Activated naive CD4-positive, alpha-beta T cell treated with anti-CD3 and anti-CD28 coated beads, Interleukin-2, amount 10 ng/mL, durations not matched to agents 5 hours and 36 hours (primary cell): ENCODE measurements at places on chromosomes 16 and 17. TPM values are rescaled to one million over a fixed set of nuclear protein-coding genes. Genes with fewer than 3 reads are reported as not detected.

The ACTG1 gene
- total RNA-seq, result 4,541 TPM

The LDHD gene
- total RNA-seq, result 0.22 TPM

The TMEM238L gene
- not detected for total RNA-seq

The KARS1 gene
- 185 TPM for total RNA-seq

The MT1E gene
- total RNA-seq, result 15.5 TPM

The AIPL1 gene
- not detected for total RNA-seq

The CD300LB gene
- not detected for total RNA-seq

The EVPLL gene
- total RNA-seq, result not detected

The UBN1 gene
- total RNA-seq, result 36.1 TPM

The GCGR gene
- total RNA-seq, result not detected

The FA2H gene
- total RNA-seq, result 0.13 TPM

The C16orf96 gene
- 0.25 TPM for total RNA-seq

The CHST4 gene
- total RNA-seq, result not detected

The MT1G gene
- total RNA-seq, result 4.7 TPM

The CDK3 gene
- 6.9 TPM for total RNA-seq
